ENCODE measurements at places on chromosomes 6 and 20.

GRCh38 chr6:47574789-47575188 is 97.2 kb downstream of the CD2AP start:
- DNase-seq: no peak

DNA sequence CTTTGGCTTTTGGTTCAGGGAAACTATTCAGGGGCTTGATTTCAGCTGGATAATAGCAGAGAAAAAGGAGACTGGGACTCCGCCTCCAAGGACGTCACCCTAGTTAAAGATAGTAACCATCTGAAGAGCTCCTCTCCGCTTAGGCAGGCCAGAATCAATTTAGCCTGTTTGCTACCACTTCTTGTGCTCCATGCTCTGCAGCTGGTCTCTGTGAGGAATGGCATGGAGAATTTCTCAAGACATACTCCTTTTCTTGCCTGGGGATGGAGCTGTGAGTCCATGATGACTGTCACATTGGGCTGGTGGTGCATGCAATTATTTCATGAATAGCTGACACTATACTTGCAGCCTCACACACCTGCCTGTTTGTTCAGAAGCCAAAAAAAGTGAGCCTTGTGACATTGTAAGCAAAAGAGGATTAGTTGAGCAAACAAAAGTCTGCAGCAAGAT is 61.4 kb downstream of the TXLNB start:
- DNase-seq: no peak

GRCh38 chr6:10564975-10565673 is 44.0 kb downstream of the GCNT2 start:
- no peak for DNase-seq

DNA sequence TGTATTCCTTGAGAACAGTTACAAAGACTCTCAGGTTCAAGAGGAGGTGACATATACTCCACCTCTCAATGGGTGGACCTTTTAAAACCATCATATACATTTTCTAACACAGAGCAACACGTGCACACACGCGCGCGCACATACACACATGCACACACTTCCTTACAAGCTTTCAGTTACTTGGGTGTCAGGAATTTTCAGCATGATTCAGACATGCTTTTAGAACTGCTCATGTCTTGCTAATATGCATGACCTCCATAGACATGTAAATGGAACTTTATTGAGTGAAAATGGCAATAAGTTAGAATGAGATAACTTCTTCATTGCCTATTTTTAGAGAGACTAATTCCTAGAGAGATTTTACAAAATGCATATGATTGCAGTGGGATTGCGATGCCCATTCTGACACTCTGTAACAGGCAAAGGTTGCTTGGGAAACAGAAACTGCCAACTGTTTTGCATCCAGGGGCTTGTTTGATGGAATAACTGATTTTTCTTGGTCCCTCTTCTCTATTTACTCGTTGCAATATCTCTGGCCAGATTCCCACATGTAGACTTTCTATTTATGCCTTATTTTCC is 531.4 kb upstream of the RNF217 start:
- DNase-seq: no peak

DNA sequence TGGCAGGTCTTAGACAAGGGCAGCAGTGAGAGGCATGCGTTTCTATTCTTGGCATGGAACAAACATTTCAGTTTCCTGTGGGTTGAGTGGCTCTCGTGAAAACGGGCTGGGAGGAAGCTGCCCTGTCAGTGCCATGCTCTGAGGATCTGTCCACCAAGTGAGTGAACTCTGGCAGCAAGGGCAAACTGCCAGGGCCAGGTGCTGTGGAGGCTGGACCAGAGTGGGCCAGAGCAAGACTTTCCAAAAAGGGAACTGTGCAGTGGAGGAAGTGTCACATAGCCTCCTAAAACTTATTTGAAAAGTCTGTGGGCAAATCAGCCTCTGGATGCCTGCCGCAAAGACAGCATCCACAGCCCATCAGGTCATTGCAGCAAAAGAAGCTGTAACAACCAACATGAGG is 44.2 kb upstream of the TAB2 start:
- no peak for DNase-seq

GRCh38 chr6:1197309-1197708 is 114.6 kb upstream of the FOXQ1 start:
- DNase-seq: no peak

DNA sequence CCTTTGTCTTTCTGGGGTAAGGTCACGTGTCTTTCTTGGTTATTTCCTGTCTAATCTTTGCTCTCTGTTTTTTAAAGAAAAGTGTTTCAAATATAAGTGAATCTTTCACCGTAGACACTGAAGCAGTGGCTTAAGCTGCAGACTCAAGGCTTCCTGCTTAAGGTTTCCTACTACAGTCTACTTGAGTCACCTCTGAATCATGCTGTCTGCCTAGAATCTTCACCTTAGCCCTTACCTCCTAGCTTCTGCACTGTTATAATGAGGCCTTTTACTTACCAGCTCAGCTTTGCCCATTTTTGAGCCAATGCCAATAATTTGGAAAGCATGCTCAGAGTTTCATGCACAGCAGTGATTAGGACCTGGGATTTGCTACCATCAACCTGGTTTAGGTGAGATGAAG is 30.6 kb downstream of the ADGRF4 start:
- no peak for DNase-seq

DNA sequence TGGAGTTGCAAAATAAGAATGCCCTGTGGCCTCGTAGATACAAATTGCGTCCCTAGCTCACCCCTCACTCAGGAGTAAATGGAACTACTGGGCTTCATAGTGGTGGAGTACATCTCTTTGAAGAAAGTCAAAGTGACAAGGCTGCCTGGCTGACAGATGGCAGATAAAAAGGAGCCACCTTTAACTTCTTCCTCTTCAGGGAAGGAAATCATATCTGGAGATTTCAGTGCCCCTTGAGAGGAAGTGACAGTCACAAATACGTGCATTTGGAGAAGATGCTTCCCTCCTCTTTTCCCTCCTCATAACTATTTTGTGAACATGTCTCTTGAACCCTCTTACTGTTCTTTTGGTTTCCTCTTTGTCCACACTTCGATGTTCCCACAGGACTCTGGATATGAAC is 43.2 kb downstream of the PPP1R3G start:
- DNase-seq: no peak

DNA sequence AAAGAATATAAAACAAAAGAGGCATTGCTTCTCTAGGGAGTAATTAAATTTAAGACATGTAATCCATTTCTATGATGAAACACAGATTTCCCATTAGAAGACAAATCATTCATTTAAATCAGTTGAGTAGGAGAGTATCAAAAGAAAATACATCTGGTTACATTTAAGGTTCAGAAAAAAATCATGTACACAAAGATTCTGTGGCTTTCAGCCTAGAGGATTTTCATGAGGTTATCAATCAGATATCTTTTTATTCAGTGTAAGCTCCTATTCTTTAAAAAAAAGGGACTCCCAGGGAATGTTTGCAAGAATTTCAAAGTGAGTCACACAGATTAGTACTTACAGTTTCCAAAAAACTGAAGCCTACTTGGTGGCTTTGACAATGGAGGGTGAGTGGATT is 24.9 kb downstream of the COL21A1 start:
- no peak for DNase-seq

Measured in stimulated activated CD8-positive, alpha-beta memory T cell treated with anti-CD3 and anti-CD28 coated beads, Interleukin-4, amount 100 ng/mL, for 4 hours (primary cell).